Temporal lobe (tissue), 4 donors: ENCODE measurements at places on chromosomes 1 and 21. TPM values are rescaled to one million over a fixed set of nuclear protein-coding genes. Genes with fewer than 3 reads are reported as not detected.

The TBCE gene
- total RNA-seq, result 29.0 TPM

The KRTAP10-11 gene
- not detected for total RNA-seq

The KIF14 gene
- total RNA-seq, result 1.5 TPM

The CBR3 gene
- 0.98 TPM for total RNA-seq

The KCNJ9 gene
- total RNA-seq, result 10.6 TPM

The TMPRSS15 gene
- under 0.01 TPM for total RNA-seq

The LCE1B gene
- not detected for total RNA-seq

The PTPRF gene
- total RNA-seq, result 60.7 TPM

The SYDE2 gene
- 8.4 TPM for total RNA-seq

The AADACL3 gene
- not detected for total RNA-seq

The RGS13 gene
- total RNA-seq, result not detected
